ENCODE measurements at places on chromosomes 12 and 14.

GRCh38 chr12:112898380-112898779 is 8.4 kb upstream of the OAS1 start:
- DNase-seq: no peak
- H3K36me3 ChIP-seq: no peaks in the 10 kb centered on the region
- no peak overlapping the region for H3K27ac ChIP-seq

- H3K27ac ChIP-seq: no peak overlapping the region
- H3K36me3 ChIP-seq: no peaks in the 10 kb centered on the region
- no peaks in the 10 kb centered on the region for H3K4me1 ChIP-seq
Observed at GRCh38 chr12:62629413-62629812, 162.8 kb downstream of the MON2 start.

DNA sequence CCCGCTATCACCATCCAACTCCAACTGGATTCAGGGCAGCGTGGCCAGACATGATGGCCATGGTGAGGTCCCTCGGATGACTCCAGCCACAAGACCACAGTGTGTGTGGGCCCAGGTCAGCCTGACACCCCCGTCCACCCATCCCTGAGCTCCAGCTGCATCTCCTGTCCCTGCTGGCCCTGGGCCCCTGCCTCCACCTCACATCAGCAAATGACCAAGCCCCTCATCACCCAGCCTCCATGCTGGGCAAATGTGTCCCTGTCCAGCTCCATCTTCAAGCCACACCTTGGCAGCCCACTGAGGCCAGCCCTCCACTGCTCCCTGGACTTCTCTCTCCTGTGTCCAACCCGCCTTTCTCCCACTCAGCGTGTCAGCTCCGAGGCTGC is 3.2 kb downstream of the GPR132 start:
- no peak overlapping the region for H3K27ac ChIP-seq
- no peak overlapping the region for H3K4me3 ChIP-seq
- no peaks in the 10 kb centered on the region for H3K4me1 ChIP-seq
- no peak for DNase-seq

GRCh38 chr12:98901189-98901588 is 256.1 kb downstream of the APAF1 start:
- no peaks in the 10 kb centered on the region for H3K27me3 ChIP-seq
- no peak overlapping the region for H3K4me3 ChIP-seq
- H3K4me1 ChIP-seq: no peaks in the 10 kb centered on the region
- no peak for DNase-seq

- no peaks in the 10 kb centered on the region for H3K4me1 ChIP-seq
- H3K27ac ChIP-seq: no peak overlapping the region
- no peaks in the 10 kb centered on the region for H3K27me3 ChIP-seq
- H3K4me3 ChIP-seq: no peak overlapping the region
Observed at GRCh38 chr12:29277231-29277630, 103.7 kb downstream of the ERGIC2 start.

Measured in aorta (tissue), 5 donors.